ENCODE measurements at places on chromosomes 12 and 14. TPM values are rescaled to one million over a fixed set of nuclear protein-coding genes. Genes with fewer than 3 reads are reported as not detected.

GRCh38 chr12:77047341-77048109, 17.8 kb downstream of the E2F7 start:
- no peak overlapping the region for H3K27ac ChIP-seq
- H3K36me3 ChIP-seq, result no peaks in the 10 kb centered on the region
- no peak for DNase-seq
- H3K4me1 ChIP-seq, result no peaks in the 10 kb centered on the region
- no peaks in the 10 kb centered on the region for H3K27me3 ChIP-seq
- no peak overlapping the region for H3K4me3 ChIP-seq

- no peak for DNase-seq
- H3K27ac ChIP-seq, result no peak overlapping the region
- no peaks in the 10 kb centered on the region for H3K4me1 ChIP-seq
- no peaks in the 10 kb centered on the region for H3K36me3 ChIP-seq
These were observed 341.4 kb downstream of the RAD51B start for GRCh38 chr14:68160779-68161546.

DNA sequence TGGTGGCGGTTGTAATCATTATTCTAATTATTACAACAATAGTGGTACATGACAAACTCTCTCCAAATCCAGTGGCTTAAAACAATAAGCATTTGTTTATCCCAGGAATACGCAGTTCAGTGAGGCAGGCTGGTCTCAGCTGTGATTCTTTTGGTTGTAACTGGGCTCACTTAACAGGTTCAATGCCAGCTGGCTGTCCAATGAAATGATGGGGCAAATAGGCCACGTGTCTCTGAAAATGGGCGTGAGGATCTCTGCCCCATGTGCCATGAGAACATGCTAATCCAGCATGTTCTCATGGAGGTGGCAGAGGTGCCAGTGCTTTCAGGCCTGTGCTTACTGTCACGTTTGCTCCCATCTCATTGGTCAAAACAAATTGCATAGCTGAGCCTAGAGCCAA, 73.1 kb upstream of the CLMN start:
- no peak for DNase-seq
- H3K4me3 ChIP-seq, result no peak overlapping the region
- no peaks in the 10 kb centered on the region for H3K4me1 ChIP-seq
- H3K27me3 ChIP-seq, result peaks cover 5% of the 10 kb centered on the region

DNA sequence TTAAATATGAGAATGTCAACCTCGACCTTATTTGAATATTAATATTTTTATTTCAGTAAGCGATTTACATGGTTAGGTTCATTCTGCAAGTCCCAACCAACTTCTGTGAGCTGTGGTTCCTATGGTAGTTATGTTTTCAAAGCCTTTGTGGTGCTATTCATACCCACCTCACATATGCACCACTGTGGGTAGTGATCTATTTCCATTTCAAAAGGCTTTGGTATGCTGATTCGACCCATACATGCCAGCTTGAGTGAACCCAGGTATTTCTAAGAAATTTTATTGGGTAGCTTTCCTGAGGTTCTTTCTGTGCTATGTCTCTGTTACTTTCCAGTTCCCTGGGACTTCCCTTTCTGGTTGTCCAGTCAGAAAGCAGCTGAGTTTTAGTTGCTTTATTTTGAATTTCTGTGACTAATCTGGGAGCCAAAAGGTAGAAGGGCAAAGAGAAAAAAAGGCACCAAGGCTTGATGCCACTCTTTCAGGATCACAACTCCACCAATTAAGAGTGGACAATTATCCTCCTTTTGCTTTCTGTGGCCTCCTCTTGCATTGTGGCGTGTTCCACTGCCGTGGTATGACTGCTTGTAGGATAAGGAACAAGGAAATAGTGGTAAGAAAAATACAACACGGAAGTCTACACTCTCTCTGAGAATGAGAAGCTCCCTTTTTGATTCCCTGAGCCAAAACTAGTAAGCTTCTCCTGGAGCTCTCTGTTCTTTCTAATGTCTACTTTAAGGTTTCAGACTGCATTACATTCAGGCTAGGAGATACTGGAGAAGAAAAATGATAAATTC, 729.1 kb downstream of the NOVA1 start:
- no peaks in the 10 kb centered on the region for H3K36me3 ChIP-seq
- H3K27me3 ChIP-seq, result no peaks in the 10 kb centered on the region
- no peak overlapping the region for H3K4me3 ChIP-seq
- H3K4me1 ChIP-seq, result no peaks in the 10 kb centered on the region

- no peak for DNase-seq
- H3K36me3 ChIP-seq, result no peaks in the 10 kb centered on the region
- H3K27ac ChIP-seq, result no peak overlapping the region
- H3K4me1 ChIP-seq, result no peaks in the 10 kb centered on the region
These were observed 769.4 kb downstream of the MED13L start for GRCh38 chr12:115507951-115508722.

The CPNE6 gene
- total RNA-seq, result not detected
